ENCODE measurements at places on chromosomes 5 and 9.

DNA sequence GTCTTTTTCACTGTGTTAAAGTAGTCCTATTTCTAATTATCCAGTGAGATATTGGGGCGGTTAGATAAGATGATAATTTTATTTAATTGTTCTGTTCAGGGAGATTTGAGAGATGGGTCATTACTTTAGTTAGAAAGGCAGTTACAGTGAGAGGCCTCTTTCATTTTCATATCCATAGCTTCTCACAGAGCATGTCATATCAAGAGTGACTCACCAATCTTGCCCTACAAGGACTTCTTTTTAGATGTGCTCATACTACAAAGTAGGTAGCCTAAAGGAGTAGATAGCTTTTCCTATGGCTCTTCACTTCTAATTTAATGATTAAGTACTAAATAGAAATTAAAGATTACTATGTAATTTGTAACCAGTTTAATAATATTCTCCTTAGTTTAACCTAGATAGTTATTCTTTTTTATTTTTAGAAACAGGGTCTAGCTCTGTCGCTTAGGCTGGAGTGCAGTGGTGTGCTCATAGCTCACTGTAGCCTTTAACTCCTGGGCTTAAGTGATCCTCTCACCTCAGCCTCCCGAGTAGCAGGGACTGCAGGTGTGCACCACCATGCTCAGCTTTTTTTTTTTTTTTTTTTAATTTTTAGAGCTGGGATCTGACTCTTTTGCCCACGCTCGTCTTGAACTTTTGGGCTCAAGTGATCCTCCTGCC, 71.0 kb downstream of the FER start:
- DNase-seq, result no peak
- no peak overlapping the region for H3K27ac ChIP-seq
- H3K27me3 ChIP-seq, result no peaks in the 10 kb centered on the region
- H3K4me3 ChIP-seq, result no peak overlapping the region

DNA sequence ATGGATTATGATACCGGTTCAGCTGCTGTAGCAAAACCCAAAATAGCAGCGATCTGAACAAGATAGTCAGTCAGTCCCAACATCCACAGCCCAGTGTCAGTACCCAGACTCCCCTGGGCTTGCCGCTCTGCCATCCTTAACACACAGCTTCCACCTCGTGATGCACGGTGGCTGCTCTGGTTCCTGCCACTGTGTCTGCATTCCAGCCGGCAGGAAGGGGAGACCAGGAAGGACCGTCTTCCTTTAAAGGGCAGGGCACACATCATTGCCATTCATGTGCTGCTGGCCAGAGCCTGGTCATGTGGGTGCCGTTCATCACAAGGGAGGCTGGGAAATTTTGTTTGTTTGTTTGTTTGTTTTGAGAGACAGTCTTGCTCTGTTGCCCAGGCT, 131.0 kb upstream of the IER5L start:
- DNase-seq, result no peak
- H3K4me3 ChIP-seq, result no peak overlapping the region
- no peaks in the 10 kb centered on the region for H3K27me3 ChIP-seq
- peaks cover 14% of the 10 kb centered on the region for H3K4me1 ChIP-seq
- H3K36me3 ChIP-seq, result no peaks in the 10 kb centered on the region

DNA sequence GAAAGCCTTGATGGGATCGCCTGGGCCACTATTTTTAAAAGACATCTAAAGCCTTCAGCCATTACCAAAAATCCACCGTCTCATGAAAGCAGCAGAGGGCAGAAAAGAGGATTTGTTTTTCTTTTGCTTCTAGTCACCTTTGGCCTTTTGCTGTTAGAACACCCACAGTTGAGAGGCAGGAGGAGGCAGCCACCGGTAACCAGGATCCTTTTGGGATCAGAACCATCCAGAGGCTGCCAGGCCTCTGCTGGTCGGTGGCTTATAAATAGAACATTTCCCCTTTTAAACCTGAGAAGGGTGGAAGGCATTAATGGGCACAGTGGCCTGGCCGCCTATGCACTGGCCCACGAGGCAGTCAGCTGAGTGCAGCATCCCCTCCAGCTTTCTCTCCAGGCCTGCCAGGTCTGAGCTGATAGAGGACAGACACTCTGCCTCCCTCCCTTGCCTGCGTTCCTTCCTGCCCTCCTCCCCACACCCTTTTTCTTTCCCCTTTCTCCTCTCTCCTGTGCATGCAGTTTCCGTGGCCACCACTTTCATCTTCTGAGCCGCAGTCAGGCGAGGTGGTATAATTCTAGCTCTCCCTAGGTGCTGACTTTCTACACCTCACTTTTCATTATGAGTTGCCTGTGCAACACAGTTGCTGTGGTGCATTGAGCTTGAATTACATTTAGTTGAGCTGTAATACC, 253.4 kb downstream of the ARHGAP26 start:
- no peaks in the 10 kb centered on the region for H3K27me3 ChIP-seq
- H3K27ac ChIP-seq, result peak overlapping the region; percentile 78
- no peak for DNase-seq
- H3K4me3 ChIP-seq, result no peak overlapping the region
- peaks cover 32% of the 10 kb centered on the region for H3K4me1 ChIP-seq

DNA sequence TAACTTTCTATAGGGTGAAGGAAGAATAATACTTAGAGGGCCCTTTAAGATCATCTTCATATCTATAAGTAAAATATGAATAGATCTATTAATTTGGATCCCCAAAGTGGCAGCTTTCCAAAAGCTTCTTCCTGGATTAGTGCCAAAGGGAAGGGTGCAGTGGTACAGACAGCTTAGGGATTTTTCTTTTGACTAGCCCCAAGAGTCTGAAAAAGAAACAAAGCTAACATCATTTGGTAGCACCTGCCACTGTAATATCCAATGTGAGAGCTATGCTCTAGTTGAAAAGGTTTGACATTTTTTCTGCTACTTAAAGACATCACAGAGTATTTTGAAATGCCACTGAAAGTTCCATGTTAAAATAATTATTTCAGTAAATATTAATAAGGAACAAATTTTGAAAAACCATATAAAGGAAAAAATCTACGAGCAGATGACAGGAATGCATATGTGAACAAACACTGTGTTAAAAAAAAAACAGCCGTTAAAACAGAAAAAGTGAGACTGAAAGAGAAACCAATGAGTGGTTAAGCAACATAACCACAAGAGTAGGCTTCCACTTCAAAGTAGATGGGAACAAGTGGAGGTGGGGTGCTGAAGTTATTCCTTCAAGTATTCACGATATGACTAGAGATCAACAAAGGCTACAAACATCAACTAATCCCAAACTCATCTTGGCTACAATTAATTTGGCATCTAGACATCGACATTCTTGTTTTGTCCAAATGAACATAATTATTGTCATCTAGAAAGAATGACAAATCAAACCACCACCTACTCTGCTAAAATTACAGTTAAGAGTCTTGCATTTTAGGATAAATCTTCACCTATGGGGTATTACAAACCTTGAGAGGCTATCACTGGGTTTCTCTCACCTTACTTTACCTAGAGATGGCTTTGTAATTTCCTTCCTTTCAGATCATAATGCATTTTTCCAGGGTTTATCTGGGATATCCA, 137.5 kb downstream of the CPLANE1 start:
- no peak for DNase-seq
- H3K27ac ChIP-seq, result no peak overlapping the region
- no peaks in the 10 kb centered on the region for H3K4me1 ChIP-seq
- peaks cover 38% of the 10 kb centered on the region for H3K36me3 ChIP-seq
- no peaks in the 10 kb centered on the region for H3K27me3 ChIP-seq

GRCh38 chr5:9069650-9070049, 476.2 kb downstream of the SEMA5A start:
- H3K27ac ChIP-seq, result no peak overlapping the region
- no peak for DNase-seq
- peaks cover 17% of the 10 kb centered on the region for H3K36me3 ChIP-seq
- no peak overlapping the region for H3K4me3 ChIP-seq
- H3K4me1 ChIP-seq, result no peaks in the 10 kb centered on the region

DNA sequence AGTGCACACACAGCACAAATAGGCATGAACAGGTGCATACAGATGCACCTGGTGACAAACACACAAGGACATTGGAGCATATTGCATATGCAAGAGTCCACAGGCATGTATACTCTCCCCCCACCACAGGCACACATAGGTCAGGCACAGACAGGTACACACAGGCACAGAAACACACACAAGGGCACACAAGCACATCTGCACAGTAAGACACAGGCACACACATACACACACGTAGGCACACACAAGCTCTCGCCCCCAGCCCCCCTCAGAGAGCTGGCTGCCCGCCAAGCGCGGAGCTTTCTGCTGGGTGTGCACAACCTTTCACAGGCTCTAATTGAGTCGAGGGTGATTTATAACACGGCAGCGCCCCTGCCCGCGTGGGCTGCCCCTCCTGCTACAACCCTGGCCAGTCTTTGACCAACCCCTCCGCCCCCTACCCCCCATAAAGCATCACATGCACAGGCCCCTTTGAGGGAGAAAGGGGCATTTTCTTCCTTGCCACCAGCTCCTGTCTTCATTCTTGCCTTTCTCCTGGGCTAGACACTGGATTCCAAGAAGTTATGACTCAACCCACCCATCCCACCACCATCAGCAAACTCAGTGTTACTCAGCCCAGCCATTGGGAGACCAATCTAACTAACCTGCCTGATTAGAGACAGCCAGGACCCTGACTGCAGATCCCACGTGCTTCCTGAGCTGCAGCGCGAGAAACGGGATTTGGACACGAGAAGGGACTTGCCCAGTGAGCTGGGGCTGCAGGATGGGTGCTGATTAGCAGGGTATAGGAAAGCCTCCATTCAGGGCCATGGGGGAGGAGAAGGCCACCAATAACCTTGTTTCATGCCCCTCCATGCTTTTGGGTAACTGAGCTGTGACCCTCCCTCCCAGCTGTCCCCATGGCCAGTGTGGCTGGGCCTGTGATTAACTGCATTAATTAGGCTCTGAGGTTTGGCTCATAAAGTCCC, 42.8 kb upstream of the PSD2 start:
- H3K4me1 ChIP-seq, result peaks cover 62% of the 10 kb centered on the region
- peak overlapping the region; percentile 47 for H3K4me3 ChIP-seq
- no peaks in the 10 kb centered on the region for H3K36me3 ChIP-seq
- no peak for DNase-seq

GRCh38 chr5:11166923-11167322, 405.9 kb upstream of the DAP start:
- H3K27ac ChIP-seq, result no peak overlapping the region
- no peak overlapping the region for H3K4me3 ChIP-seq
- DNase-seq, result no peak
- H3K27me3 ChIP-seq, result peaks cover 4% of the 10 kb centered on the region
- H3K4me1 ChIP-seq, result peaks cover 5% of the 10 kb centered on the region

- DNase-seq, result no peak
- no peaks in the 10 kb centered on the region for H3K4me1 ChIP-seq
- H3K36me3 ChIP-seq, result no peaks in the 10 kb centered on the region
- no peaks in the 10 kb centered on the region for H3K27me3 ChIP-seq
These were observed 109.7 kb downstream of the TSSK1B start for GRCh38 chr5:113325054-113325453.

DNA sequence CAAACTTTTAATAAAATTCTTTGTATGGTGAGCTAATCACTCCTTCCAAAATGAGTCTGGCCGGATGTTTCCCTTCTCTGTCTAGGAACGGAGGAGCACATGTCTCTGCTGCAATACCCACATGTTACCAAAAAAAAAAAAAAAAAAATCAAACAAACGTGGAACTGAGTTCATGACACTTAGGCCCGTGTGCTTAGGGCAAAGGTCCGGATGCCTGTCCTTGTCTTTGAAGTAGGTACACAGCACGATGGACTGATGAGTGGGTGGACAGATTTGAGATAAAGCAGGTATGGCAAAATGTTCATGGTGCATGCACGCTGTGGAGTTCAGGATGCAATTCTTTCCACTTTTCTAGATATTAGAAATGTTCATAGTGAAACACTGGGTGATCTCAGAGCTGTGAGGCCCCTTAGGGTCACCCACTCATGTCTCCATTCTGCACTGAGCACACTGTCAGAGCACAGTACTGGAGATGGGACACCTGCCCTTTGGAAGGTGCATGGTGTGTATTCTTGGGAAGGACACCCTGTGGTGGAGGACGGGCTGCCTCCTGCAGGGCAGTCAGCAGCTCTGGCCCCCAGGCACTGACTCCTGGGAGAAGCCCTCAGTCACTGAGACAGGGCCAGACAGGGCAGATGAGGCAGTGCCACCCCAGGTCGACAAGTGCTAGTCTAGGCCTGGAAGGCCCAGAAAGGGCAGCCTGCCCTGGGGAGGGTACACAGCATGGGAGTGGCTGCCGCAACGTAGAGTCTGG, 43.6 kb downstream of the GADD45G start:
- DNase-seq, result no peak
- no peak overlapping the region for H3K27ac ChIP-seq
- H3K27me3 ChIP-seq, result peaks cover 18% of the 10 kb centered on the region
- H3K4me1 ChIP-seq, result peaks cover 33% of the 10 kb centered on the region

- H3K4me1 ChIP-seq, result peaks cover 4% of the 10 kb centered on the region
- H3K4me3 ChIP-seq, result no peak overlapping the region
- no peaks in the 10 kb centered on the region for H3K36me3 ChIP-seq
- no peak overlapping the region for H3K27ac ChIP-seq
- peaks cover 5% of the 10 kb centered on the region for H3K27me3 ChIP-seq
These were observed 53.0 kb upstream of the KLF4 start for GRCh38 chr9:107542411-107543157.

- DNase-seq, result no peak
- peaks cover 18% of the 10 kb centered on the region for H3K4me1 ChIP-seq
- no peaks in the 10 kb centered on the region for H3K36me3 ChIP-seq
- no peaks in the 10 kb centered on the region for H3K27me3 ChIP-seq
- H3K4me3 ChIP-seq, result no peak overlapping the region
- no peak overlapping the region for H3K27ac ChIP-seq
These were observed 350.8 kb downstream of the EFNA5 start for GRCh38 chr5:107319901-107320300.

- H3K4me1 ChIP-seq, result peaks cover 12% of the 10 kb centered on the region
- H3K27me3 ChIP-seq, result peaks cover 9% of the 10 kb centered on the region
- peaks cover 3% of the 10 kb centered on the region for H3K36me3 ChIP-seq
- H3K4me3 ChIP-seq, result no peak overlapping the region
These were observed 10.5 kb downstream of the PTTG1 start for GRCh38 chr5:160432196-160432595.

GRCh38 chr5:172334196-172334595, 50.6 kb upstream of the UBTD2 start:
- no peaks in the 10 kb centered on the region for H3K27me3 ChIP-seq
- no peak overlapping the region for H3K27ac ChIP-seq
- H3K36me3 ChIP-seq, result peaks cover 15% of the 10 kb centered on the region
- no peak for DNase-seq
- H3K4me1 ChIP-seq, result peaks cover 4% of the 10 kb centered on the region

DNA sequence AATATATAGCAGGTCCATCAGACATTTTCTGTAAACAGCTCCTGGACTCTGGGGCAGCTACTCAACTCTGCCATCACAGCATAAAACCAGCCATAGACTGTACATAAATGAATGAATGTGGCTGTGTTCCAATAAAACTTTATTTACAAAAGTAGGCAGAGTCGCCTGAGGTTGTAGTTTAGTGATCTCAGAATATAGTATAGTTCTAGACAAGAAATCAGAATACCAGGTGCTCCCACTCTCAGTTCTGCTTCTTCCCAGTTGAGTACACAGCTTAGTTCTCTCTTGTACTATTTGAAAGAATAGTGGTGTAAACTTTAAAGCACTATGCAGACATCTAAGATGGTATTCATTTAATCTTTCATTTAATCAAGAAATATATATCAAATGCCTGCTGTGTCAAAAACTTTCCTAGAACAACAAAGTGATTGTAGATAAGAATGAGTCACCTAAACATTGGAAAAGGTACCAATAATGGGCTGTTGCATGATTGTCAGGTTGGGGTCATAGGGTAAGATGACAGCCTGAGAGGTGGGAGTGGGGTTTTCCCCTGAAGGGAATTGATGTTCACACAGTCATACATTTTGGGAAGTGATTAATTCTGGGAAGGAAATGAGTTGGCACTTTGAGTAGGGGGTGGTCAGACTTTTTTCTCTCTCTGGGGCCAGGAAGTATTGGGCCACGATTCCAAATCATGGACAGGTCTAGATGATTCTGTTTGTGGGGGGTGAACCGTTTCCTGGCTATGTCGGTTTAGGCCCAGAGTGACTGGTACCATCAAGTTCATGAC, 37.0 kb downstream of the TNFSF8 start:
- no peak overlapping the region for H3K27ac ChIP-seq
- no peak overlapping the region for H3K4me3 ChIP-seq
- H3K27me3 ChIP-seq, result peaks cover 3% of the 10 kb centered on the region
- no peaks in the 10 kb centered on the region for H3K36me3 ChIP-seq

All from type B pancreatic cell (in vitro differentiated cells).